ENCODE measurements at places on chromosomes 6 and 20. TPM values are rescaled to one million over a fixed set of nuclear protein-coding genes. Genes with fewer than 3 reads are reported as not detected.

BTBD9 gene
- total RNA-seq = 13.9 TPM

C6orf58 gene
- not detected for total RNA-seq

HSPA1A gene
- total RNA-seq = 94.6 TPM

BANF2 gene
- not detected for total RNA-seq

HELZ2 gene
- total RNA-seq = 4.7 TPM

VSTM2L gene
- 0.18 TPM for total RNA-seq

SALL4 gene
- not detected for total RNA-seq

SPATS1 gene
- total RNA-seq = not detected

PTCRA gene
- total RNA-seq = not detected

FAM217A gene
- total RNA-seq = not detected

KCNK17 gene
- not detected for total RNA-seq

OR2H1 gene
- not detected for total RNA-seq

CDSN gene
- total RNA-seq = not detected
